ENCODE measurements at places on chromosomes 7 and 10. TPM values are rescaled to one million over a fixed set of nuclear protein-coding genes. Genes with fewer than 3 reads are reported as not detected.

Gene HECW1
- total RNA-seq = 7.6 TPM

Gene BMPER
- 6.3 TPM for total RNA-seq

Gene SUGCT
- 12.0 TPM for total RNA-seq

Gene BMS1
- total RNA-seq = 15.8 TPM

Gene GNGT1
- total RNA-seq = not detected

Gene ACTL6B
- not detected for total RNA-seq

DNA sequence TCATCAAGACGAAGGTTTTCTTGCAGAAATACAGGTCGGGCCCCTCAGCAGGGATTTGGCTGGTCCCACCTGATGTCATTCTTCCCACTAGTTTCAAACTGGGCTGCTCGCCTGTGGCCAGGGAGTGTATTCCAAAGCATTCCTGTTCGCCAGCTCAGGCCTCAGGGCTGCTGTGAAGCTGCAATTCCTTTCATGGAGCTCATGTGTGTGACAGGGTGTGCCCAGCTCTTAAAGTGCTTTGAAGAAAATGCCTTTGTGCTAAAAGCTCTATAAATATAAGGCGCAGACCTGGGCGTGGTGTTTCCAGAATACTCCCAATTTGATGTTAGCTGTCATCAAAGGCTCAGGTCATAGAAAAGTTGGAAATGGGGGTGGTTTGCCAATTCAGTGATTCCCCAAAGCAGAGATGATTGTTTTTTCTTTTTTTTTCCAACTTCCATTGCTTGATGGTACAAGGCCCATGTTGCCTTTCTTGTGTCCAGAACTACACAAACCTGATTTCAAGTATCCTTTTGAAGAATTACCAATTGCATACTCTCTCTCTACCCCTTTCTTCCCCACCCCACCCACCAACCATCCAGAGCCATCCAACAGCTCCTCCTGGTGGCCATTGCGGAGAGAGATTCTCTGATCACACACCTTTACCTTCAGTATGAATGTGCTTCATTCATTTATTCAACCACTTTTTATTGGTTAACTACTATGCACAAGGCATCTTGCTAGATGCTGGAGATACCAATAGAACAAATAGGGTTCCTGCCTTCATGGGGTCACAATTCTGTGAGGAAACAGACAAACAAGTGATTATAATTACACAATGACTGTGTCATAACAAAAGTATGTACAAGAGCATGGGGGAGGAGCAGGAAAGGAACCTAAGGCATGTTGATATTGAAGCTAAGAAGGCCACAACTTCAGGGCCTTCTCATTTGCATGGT, 297.3 kb upstream of the LYZL1 start:
- H3K4me3 ChIP-seq = no peak overlapping the region
- H3K27ac ChIP-seq = peak overlapping the region; percentile 2
- peak; percentile 69 for DNase-seq
- no peaks in the 10 kb centered on the region for H3K27me3 ChIP-seq

- no peaks in the 10 kb centered on the region for H3K27me3 ChIP-seq
- no peaks in the 10 kb centered on the region for H3K4me1 ChIP-seq
- no peak for DNase-seq
- no peak overlapping the region for H3K4me3 ChIP-seq
Measured at GRCh38 chr7:87028636-87029035, 30.8 kb downstream of the ELAPOR2 start.

DNA sequence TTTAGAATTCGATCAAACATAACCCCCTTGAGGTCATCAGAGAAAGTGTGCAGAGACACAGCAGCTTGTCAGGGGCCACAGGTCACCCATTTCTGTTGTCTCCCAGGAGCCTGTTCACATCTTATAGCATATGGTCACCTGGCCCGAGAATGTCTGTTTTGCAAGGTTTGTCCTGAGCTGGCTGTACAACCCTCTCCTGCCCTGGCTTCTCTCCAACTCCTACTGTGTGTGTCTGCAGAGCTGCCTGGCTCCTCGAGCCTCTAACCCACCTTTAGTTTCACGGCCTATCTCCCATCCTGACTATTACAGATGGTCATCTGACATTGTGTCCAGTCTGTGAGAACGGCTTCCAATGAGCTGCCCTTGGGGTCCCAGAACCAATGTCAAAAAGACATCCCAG, 683.4 kb downstream of the SDK1 start:
- H3K4me1 ChIP-seq = no peaks in the 10 kb centered on the region
- no peak for DNase-seq
- no peaks in the 10 kb centered on the region for H3K27me3 ChIP-seq
- no peak overlapping the region for H3K27ac ChIP-seq
- no peaks in the 10 kb centered on the region for H3K36me3 ChIP-seq

DNA sequence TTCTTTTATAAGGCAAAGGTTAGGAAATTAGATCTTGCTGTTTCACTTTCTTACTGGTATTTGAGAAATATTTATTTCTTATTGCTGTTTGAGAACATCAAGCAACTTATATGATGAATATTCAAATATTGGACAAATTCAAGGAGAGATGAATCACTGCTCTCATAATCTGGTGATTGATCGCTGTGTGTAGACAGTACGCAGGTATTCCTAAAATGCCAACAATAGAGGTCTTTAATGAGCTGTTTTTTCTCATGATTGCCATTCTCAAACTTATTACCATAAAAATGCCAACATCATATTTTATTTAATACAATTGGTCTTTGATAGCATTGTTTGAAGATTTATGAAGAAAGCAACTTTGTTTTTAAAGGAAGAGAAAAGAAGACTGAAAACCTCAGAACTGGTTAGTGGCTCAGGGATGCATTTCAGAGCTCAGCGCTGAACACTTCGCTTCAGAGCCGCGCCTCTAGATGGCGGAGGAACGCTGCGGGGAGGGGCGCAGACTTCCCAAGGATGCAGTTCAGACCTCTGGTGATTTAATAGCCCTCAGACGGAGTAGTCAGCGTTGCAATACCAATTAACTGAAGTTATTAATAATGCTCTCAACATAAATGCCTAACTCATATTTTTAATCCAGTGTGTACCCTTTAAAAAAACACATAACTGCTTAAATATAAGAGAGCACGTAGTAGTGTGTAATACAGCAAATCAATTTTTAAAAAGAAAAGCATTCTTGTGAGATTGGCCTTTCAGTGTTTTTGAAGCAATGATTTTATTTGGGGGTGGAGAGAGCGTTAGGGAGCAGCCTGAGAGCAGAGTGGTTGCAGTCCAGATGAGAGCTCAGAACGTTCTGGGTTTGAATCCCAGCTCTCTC, 38.5 kb upstream of the STEAP4 start:
- no peak overlapping the region for H3K27ac ChIP-seq
- no peak overlapping the region for H3K4me3 ChIP-seq
- no peaks in the 10 kb centered on the region for H3K36me3 ChIP-seq

GRCh38 chr7:117269886-117270285, 53.0 kb downstream of the WNT2 start:
- H3K4me1 ChIP-seq = no peaks in the 10 kb centered on the region
- no peak overlapping the region for H3K4me3 ChIP-seq
- H3K27ac ChIP-seq = peak overlapping the region; percentile 59
- DNase-seq = no peak
- no peaks in the 10 kb centered on the region for H3K36me3 ChIP-seq
- no peaks in the 10 kb centered on the region for H3K27me3 ChIP-seq

GRCh38 chr10:22105270-22105669, 101.7 kb upstream of the DNAJC1 start:
- H3K27me3 ChIP-seq = no peaks in the 10 kb centered on the region
- no peak overlapping the region for H3K4me3 ChIP-seq

GRCh38 chr10:6503171-6503570, 76.9 kb downstream of the PRKCQ start:
- H3K4me3 ChIP-seq = no peak overlapping the region
- no peaks in the 10 kb centered on the region for H3K27me3 ChIP-seq
- H3K36me3 ChIP-seq = no peaks in the 10 kb centered on the region

- peak overlapping the region; percentile 68 for H3K27ac ChIP-seq
- H3K4me1 ChIP-seq = no peaks in the 10 kb centered on the region
- peak; percentile 39 for DNase-seq
- H3K36me3 ChIP-seq = no peaks in the 10 kb centered on the region
- H3K4me3 ChIP-seq = no peak overlapping the region
- H3K27me3 ChIP-seq = no peaks in the 10 kb centered on the region
Measured at GRCh38 chr10:13327534-13327933, 20.6 kb downstream of the SEPHS1 start.

DNA sequence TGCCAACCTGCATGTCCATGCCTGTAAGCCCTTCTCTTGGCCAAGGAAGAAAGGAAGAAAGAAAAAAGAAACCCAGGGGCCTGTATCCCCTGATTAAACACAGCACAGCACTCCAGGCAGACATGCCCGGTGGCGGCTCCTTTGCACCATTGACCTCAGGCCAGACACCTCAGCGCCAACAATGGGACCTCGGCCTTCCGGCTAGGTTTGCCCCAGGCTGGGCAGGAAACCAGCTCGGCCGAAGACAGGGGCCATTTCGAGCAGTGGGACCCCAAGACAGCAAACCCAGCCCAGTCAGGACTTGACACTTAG, 2.8 kb downstream of the HOXA10 start:
- peak overlapping the region; percentile 96 for H3K27ac ChIP-seq
- no peaks in the 10 kb centered on the region for H3K36me3 ChIP-seq
- peaks cover 14% of the 10 kb centered on the region for H3K4me1 ChIP-seq
- no peak for DNase-seq
- peaks cover 100% of the 10 kb centered on the region for H3K27me3 ChIP-seq

DNA sequence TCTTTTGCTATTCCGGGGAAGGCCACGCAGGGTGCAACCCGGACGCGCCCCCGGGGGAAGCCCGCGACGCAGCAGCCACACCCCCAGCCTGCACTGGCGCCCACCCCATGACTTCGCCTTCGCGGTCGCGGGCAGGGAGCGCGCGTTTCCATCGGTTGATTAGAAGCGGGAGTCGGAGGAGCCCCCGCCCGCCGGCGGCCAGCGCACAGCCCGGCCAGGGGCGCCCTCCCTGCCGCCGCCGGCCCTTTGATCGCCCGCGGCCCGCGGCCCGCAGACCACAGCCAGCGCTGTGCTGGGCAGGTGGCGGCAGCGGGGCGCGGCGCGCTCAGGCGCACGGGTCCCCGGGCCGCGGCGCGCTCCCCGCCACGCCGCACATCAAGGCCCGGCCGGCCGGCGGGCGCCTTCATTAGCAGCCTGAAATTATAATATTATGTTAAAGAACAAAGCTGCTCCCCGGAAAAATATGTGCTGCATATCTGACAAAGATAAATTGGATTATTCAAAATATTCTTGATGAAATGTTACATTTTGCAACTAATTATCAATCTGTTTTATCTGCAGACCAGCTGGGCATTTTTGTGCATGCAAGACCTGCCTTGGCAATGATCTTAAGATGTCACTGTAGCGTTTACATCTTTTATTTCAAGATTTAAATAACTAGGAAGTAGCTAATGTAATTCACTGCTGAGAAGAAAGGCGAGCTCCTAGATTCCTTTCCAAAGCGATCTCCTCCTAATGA, 160.7 kb upstream of the MKI67 start:
- no peak overlapping the region for H3K4me3 ChIP-seq
- peak; percentile 12 for DNase-seq
- no peak overlapping the region for H3K27ac ChIP-seq
- H3K4me1 ChIP-seq = no peaks in the 10 kb centered on the region
- H3K27me3 ChIP-seq = peaks cover 60% of the 10 kb centered on the region

- DNase-seq = no peak
- H3K27me3 ChIP-seq = no peaks in the 10 kb centered on the region
- no peak overlapping the region for H3K4me3 ChIP-seq
- H3K27ac ChIP-seq = no peak overlapping the region
- peaks cover 3% of the 10 kb centered on the region for H3K36me3 ChIP-seq
Measured at GRCh38 chr7:151472644-151473380, 32.9 kb upstream of the CRYGN start.

GRCh38 chr10:3754727-3755439, 30.1 kb downstream of the KLF6 start:
- no peak overlapping the region for H3K4me3 ChIP-seq
- peak; percentile 81 for DNase-seq
- H3K36me3 ChIP-seq = no peaks in the 10 kb centered on the region
- H3K27me3 ChIP-seq = no peaks in the 10 kb centered on the region
- H3K27ac ChIP-seq = peak overlapping the region; percentile 71

DNA sequence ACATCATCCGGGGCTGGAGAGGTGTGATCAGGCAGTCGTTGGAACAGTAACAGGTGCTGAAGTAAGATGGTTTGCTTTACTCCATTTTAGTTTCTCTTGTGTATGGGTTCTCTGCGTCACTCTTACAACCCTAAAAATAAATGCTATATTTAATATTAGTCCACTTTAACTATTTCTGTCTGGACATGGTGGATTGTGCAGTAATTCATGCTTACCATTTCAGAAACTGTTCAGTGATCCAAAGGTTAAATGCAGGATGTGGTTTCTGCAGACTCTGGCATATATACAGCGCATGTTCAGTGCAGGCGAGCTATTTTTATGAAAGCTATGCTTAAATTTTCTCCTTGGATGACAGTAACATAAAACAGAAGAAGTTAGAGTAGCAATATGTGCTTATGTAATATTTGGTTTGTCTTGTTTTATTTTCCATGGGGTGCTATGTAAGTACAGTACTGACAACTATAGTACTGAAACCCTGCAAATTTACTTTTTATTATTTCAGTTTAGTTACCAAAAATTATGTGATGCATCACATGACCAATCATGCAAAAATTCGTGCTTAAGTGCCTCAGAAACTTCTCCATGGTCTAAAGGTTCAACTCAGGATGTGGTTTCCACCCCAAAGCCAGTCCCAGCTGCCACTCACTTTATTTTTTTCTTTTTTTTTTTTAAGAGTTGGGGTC, 46.6 kb upstream of the GRID1 start:
- no peak overlapping the region for H3K4me3 ChIP-seq
- no peaks in the 10 kb centered on the region for H3K36me3 ChIP-seq
- DNase-seq = no peak
- H3K27ac ChIP-seq = no peak overlapping the region
- no peaks in the 10 kb centered on the region for H3K27me3 ChIP-seq
